ENCODE measurements at places on chromosomes 5 and 9. TPM values are rescaled to one million over a fixed set of nuclear protein-coding genes. Genes with fewer than 3 reads are reported as not detected.

The PLPP1 gene
- 1,314 TPM for total RNA-seq

DNA sequence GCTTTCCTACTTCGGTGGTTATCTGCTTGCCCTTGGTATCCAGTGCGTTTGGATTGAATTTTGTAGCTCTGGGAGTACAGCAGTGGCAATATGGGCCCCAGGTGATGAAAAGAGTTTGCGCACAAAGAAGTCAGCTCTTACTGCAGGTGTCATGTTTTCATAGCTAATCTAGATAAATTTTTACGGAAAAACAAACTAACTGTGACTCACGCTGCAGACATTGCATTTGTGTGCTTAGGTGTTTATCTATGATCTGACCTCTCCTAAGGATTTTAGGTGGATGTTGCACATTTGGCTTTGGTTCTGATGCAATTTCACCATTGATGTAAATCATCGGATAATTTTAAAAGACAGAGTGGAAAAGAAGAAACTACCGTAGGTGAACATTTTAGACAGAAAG lies 92.1 kb downstream of the VCAN start:
- H3K27me3 ChIP-seq: no peaks in the 10 kb centered on the region
- H3K4me1 ChIP-seq: peaks cover 8% of the 10 kb centered on the region
- H3K27ac ChIP-seq: peak overlapping the region; percentile 77
- DNase-seq: no peak
- H3K4me3 ChIP-seq: no peak overlapping the region
- H3K36me3 ChIP-seq: no peaks in the 10 kb centered on the region

DNA sequence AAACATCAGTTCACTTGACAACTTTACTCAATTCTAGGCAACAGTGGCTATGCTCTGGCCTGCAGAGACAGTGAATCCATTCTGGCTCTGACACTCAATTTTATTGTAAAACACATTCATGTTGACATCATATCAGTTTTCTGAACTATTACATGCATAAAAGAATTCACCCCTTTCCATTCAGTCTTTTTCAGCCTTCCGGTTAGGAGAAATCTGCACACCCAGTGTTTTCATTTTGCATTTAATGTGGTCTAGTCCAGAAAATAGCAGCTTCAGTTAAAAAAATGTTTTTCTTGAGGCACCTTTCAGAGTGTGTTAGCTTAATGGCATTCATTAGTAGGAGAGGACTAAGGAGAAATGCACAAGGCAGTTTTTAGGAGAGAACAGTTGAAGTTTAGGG lies 95.1 kb downstream of the PBX3 start:
- H3K4me3 ChIP-seq: no peak overlapping the region
- no peaks in the 10 kb centered on the region for H3K27me3 ChIP-seq
- H3K4me1 ChIP-seq: peaks cover 3% of the 10 kb centered on the region
- no peak for DNase-seq
- H3K36me3 ChIP-seq: no peaks in the 10 kb centered on the region

The FIBCD1 gene
- total RNA-seq: not detected

GRCh38 chr5:82332886-82333615 lies 54.9 kb upstream of the RPS23 start:
- H3K4me1 ChIP-seq: peaks cover 21% of the 10 kb centered on the region
- peak overlapping the region; percentile 99 for H3K27ac ChIP-seq
- no peak overlapping the region for H3K4me3 ChIP-seq
- H3K36me3 ChIP-seq: no peaks in the 10 kb centered on the region

DNA sequence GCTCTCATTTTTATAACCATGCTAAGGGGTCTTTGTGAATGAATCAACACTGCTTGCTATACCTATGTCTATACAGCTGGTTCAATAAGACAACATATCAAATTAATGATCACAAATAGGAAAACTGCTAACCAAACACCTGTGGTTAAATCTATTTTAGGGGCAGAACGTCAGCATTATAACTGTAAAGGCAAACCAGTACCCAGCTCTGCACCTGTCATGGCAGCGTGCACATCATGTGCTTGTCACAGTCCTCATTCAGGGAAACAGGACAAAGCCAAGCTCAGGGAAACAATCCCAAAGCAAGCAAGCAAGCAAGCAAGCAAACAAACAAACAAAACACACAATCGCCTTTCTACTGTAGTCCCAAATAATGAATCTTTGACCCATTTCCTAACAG lies 277.7 kb upstream of the DAP start:
- H3K4me3 ChIP-seq: no peak overlapping the region
- H3K27me3 ChIP-seq: no peaks in the 10 kb centered on the region
- no peak overlapping the region for H3K27ac ChIP-seq
- no peak for DNase-seq
- H3K4me1 ChIP-seq: no peaks in the 10 kb centered on the region
